Stimulated activated CD4-positive, alpha-beta T cell treated with anti-CD3 and anti-CD28 coated beads, Interleukin-15, amount 100 ng/mL, for 24 hours (primary cell): ENCODE measurements at places on chromosomes 3 and 15.
A peak's percentile ranks its signal among the peaks of the same experiment; 100 is the strongest.

DNA sequence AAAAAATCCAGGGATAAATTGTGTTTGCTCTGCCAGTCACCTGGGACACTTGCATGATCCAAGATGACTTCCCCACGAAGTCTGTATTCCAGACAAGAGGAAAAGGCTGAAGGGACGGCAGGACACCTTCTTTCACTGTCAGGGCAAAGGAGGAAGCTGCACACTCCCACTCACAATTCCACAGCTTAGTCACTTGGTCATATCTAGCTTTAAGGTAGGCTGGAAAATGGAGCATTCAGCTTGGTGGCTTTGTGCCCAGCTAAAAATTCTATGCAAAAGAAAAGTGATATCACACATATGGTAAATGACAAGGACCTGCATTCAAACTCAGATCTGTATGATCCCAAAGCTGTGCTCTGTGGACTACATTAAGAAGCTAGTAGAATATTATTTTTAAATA lies 109.2 kb upstream of the TPM1 start:
- DNase-seq, result no peak

DNA sequence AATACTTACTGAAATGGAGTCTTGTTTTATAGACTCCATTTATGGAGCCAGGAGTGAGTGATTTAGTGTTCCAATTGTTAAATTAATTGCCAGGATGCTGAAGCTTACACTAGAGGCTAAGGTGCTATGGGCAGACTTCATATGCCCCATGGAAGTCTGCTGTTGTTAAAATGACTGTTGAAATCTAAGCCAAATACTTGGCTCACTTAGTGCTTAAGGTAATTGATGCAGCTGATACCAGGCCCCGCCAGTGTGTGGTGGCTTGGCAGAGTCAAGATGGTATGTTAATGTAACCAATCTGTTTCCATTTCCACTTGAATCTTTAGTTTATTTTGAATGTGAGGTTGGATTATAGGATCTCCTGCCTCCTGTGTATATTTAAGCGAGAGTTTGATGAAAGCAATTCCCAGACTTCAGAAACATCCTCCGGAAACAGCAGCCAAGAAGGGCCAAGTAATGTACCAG lies 187.1 kb downstream of the ITPR1 start:
- no peak for DNase-seq

- DNase-seq, result no peak
These were observed 43.8 kb downstream of the SPATA16 start for GRCh38 chr3:173096994-173097785.

DNA sequence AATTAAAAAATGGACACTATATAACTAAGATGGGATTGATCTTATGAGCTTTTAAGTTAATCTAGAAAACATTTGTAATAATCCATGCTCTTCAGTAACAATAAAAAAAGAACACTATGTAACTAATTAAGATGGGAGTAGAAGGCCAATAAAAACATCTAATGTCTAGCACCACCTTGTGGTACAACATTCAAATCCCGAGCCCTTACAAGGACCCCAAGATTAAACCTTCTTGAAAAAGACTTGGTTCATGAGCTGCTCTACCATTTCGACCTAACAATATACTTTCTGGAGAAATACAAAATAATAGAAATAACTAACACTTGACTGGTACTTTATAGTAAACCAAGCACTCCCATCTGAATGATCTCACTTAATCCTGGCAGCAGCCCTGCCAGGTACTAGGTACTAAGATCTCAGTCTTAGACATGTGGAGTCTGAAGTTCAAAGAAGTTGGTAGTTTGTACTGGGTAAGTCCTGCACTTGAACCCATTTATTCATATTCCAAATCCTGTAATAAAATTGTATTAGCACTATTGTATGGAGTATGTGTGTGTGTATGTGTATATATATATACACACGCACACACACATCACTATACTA lies 21.8 kb downstream of the METTL6 start:
- DNase-seq, result peak; percentile 17

DNA sequence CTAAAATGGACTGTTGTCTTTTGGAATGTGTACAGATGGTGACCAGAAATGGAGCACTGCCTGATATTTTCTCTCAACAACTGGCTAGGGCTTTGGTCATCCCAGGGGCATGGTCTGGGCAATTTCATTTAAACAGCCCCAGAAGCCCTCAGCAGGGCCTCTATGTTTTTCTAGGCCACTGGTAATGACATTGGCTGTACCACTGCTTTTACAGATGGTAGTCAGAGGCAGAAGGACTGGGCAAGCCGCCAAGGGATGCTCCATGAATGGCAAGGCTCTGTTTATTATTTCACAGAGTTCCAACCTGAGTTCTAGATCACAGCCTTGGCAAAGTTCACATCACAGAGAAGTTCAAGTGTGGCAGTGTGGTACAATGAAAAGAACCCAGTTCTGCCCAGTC lies 37.0 kb upstream of the LMCD1 start:
- DNase-seq, result no peak

DNA sequence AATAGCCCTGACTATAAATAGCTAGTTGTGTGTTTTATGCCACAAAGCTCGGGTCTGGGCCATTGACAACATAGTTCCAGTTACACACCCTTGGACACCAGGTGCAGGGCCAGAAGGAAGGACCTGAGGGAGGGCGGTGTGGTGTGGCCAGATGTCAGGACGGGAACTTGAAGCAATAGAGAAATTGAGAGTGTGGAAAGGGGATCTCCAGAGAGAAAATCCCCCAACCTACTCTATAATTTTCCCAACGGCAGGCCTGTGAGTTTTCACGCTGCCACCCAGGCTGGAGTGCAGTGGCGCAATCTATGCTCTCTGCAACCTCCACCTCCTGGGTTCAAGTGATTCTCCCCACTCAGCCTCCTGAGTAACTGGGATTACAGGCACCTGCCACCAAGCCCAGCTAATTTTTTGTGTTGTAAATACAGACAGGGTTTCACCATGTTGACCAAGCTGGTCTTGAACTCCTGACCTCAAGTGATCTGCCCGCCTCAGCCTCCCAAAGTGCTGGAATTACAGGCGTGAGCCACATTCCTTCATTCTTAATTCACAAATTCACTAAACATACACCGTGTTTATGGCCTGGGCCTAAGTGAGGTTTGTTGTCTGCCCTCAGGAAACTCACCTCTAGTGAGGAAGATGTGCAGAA lies 70.8 kb upstream of the KLF13 start:
- no peak for DNase-seq

GRCh38 chr15:77196381-77196780 lies 125.5 kb upstream of the TSPAN3 start:
- DNase-seq, result no peak

GRCh38 chr15:63121382-63122001 lies at the start of gene LACTB:
Gene LACTB, plus strand, starts transcription at chr15:63121861. Its CDS starts 11 bp downstream, at chr15:63121872.
- DNase-seq, result peak; percentile 86

- no peak for DNase-seq
These were observed 4.2 kb upstream of the CHL1 start for GRCh38 chr3:192215-192929.

- peak; percentile 80 for DNase-seq
These were observed at the start of gene CEMIP for GRCh38 chr15:80778964-80779657. Gene CEMIP, plus strand, starts transcription at chr15:80779370. Its CDS starts 94,510 bp downstream, at chr15:80873880.

DNA sequence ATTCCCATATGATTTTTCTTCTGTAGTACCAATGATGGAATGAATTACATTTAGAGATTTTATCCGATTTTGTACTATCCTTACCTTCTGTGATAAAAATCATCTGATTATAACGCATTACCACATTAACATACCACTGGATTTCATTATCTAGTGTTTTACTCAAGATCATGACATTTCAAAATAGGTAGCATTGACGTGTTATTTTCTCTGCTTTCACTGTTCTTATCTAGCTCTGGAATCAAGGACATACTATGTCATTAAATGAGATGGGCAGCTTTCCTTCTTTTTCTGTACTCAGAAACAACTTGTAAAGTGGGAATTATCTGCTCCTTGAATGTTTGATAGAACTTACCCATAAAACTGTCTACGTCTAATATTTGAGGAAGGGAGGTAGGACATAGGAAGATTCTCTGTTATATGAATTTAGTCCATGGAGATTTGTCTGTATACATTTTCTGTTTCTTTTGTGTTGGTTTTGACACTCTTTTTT lies 183.7 kb upstream of the NR2E3 start:
- no peak for DNase-seq

DNA sequence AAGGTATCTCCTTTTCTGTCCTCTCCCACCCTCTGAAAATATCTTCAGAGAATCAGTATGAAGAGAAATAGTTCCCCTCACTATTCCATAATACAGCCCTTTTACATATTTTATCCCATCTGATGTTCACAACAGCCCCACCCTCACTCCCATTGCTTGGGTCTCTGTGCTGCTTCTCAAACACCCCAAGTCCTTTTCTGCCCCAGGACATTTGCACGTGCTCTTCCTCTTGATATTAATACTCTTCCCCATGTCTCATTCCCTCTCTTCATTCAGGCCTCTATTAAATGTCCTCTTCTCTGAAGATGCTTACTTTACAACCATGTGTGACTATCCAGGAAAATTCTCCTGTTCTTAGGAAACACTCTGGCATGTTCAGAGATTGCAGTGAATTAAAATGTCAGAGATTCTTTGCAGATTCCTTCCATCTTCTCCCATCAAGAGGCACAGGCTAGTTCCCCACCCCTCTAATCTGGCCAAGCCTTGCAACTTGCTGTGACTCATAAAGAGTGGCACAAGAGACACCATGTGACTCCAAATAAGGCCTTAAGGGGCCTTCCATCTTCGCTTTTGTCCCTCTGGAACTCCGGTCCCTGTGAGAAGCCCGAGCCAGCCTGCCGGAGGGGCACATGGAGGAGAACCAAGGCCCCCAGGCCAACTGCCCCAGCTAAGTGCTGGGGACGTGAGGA lies 128.5 kb downstream of the CHSY1 start:
- no peak for DNase-seq

DNA sequence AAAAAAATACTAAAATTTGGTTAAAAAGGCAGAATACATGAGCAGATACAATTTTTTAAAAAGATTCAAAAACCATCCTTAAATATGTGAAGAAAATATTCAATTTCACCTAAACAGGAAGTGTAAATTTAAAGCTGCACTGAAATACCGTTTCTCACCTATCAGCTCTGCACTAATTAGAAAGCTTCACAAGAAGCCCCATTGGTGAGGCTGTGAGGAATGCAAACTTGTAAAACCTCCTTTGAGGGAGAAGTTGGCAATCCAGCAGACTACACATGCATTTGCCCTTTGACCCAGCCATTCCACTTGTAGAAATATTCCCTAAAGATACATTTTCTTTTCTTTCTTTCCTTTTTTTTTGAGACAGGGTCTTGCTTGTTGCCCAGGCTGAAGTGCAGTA lies 18.8 kb downstream of the BLM start:
- DNase-seq, result no peak

GRCh38 chr15:75723171-75723846 lies 10.7 kb upstream of the CSPG4 start:
- no peak for DNase-seq

DNA sequence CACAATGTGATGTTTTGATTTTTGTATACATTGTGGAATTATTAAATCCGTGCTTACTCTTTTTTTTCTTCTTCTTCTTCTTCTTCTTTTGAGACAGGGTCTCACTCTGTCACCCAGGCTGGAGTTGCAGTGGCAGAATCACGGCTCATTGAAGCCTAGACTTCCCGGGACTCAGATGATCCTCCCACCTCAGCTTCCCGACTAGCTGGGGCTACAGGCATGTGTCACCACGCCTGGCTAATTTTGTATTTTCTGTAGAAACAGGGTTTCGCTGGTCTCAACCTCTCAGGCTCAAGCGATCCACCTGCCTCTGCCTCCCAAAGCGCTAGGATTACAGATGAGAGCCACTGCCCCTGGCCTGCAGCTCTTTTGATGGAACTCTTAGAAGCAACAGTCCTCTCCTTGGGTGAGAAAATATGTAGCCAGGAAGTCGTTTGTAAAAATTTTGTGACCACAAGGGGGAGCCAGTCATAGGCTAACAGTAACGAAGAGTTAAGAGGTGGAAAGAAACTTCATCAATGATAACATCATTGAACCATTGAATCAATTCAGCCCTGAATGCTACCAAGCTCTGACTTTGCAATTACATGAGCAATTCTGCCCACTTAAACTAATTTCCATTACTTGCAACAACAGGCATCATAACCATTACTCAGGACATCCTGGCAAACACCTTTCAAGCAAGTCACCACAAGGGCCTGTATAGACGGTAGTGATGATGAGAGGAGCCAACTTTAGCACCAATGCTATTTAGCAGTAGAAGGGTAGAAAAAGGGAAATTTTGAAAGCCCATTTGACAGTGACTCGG lies 16.7 kb upstream of the CMTM7 start:
- DNase-seq, result peak; percentile 73

GRCh38 chr3:52539010-52539653 lies 2.7 kb downstream of the UQCC5 start:
- DNase-seq, result no peak

GRCh38 chr15:85658816-85659215 lies 135.9 kb downstream of the KLHL25 start:
- DNase-seq, result no peak

DNA sequence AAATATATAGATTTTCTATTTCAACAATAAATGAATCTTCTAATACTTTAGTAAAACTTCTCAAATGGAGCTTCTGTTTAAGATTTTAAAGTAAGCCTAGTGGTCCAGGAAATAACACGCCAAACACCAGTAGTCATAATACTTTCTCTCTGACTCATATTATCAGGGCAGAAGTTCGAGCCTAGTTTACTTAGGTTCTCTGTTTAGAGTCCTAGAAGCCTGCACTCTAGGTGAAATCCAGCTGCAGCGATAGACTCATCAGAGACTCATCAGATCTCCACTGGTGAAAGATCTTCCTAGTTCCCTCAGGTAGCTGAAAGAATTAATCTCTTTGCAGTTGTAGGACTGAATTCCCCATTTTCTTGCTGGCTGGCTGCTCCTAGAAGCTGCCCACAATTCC lies 552.5 kb upstream of the ROBO2 start:
- DNase-seq, result no peak

DNA sequence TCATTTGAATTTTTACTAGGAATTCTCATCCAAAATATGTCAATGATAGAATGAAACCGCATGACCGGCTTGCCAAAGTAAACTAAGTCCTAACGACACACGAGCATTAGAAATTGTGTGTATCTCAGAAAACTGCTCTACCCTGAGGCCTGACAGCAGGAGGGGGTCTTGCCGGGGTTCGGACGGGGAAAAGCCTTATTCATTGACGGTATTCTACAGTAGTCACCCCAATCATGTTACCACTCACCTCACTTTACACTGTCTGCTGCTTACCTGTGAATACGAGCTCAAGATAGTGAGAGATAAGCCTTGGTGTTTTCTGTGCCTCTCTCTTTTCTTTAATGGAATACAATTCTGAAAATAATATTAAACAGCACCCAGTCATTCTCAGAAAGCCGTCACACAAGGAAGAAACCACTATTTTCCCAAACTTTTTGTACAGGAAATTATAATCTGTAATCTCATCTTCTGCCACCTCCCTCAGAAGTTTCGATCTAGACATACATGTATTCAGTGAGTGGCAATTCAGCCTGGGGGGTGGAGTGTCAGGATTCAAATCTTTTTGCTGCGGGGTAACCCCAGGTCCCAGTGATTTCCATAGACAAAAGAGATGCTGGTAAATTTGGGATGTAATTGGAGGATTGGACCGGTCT lies 492 bp upstream of the FAM43A start:
- DNase-seq, result peak; percentile 32

- DNase-seq, result no peak
These were observed 3.3 kb downstream of the SNAPC5 start for GRCh38 chr15:66494262-66494661.

- DNase-seq, result no peak
These were observed 318.9 kb downstream of the RORA start for GRCh38 chr15:60910202-60910601.
